ENCODE measurements at places on chromosomes 5 and 9.

DNA sequence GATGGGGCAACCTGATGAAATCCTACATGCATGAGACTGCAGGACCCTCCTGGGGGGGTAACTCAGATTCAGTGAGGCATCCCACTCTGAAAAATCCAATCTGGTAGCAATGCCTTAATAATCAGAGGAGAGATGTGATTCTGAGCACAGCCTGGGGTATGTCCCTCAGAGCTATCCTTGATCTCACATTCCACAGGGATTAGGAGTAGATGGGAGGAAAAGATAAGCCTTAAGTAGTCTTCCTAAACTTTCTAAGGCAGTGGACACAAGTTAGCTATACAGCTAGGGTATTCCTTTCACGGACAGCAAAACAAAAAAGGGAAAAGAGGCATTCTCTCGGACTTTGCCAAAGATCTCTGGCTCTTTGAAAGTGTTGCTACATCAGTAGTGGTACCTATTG lies 3.9 kb upstream of the SPATA9 start:
- DNase-seq, result no peak

GRCh38 chr5:24783596-24783995 lies 138.8 kb upstream of the CDH10 start:
- DNase-seq, result no peak

DNA sequence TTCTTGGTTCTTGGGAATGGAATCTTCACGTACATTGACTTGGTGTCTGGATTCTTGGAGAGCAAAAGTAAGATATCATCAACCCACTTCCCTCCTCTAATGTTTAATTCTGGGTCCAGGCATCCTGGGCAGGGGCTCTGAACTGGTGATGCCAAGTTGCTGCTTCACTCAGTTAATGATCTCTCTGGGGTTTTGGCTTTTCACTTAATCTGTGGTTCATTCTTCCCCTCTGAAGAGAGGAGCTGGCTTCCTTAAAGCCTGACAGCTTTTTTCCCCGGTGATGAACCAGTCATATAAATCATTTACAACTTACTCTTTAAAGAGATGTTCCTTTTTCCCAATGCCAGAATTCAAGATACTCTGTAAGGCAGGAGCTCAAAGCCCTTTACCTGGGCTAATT lies 65.9 kb downstream of the ARHGAP26 start:
- DNase-seq, result no peak

- peak; percentile 4 for DNase-seq
Observed at GRCh38 chr9:20753761-20754160, 69.7 kb downstream of the FOCAD start.

DNA sequence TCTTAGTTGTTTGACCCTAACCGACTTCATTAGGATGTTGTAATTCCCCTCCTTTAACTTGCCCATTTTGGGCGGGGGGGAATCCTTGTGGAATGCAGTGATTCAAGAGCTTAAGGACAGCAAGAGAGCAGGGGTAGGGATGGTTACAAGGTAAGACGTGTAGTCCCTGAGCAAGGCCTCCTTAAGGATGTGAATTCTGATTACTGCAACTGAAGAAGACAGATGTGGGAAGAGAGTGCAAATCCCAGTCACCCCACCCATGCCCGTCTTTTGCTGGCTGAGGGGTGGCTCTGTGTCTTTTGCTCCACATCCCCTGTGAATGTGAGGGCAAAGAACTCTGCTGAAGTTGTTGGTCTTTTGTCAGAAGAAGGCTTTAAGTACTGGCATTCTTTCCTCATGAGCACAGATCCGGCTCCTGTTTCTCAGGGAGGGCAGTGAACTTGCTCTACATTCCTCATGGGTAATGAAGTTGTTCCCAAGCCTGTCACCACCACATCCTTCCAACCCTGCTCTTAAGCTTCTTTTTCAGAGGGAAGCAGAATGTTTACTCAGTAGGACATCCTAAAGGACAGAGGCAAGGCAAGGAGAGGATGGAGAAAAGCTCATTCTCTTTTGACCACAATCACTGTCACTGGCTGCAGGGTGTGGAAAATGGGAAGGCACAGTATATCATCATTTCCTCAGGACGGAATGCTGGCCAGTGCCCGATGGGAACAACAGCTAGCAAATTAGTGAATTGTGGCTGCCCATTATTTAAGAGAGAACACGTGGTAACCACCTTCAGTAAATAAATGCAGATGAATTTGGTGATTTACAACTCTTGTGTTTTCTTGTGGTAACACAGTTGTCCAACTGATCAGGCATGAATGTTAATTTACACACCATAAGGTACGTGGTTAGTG lies 61.5 kb downstream of the RAI14 start:
- no peak for DNase-seq

GRCh38 chr5:78755822-78756429 lies 107.4 kb upstream of the LHFPL2 start:
- DNase-seq, result peak; percentile 56

- no peak for DNase-seq
Observed at GRCh38 chr5:178411083-178411482, 178.5 kb upstream of the PHYKPL start.

GRCh38 chr5:172370237-172370640 lies 84.1 kb downstream of the SH3PXD2B start:
- DNase-seq, result peak; percentile 44

- peak; percentile 48 for DNase-seq
Observed at GRCh38 chr9:125428060-125428901, 166.7 kb downstream of the GAPVD1 start.

DNA sequence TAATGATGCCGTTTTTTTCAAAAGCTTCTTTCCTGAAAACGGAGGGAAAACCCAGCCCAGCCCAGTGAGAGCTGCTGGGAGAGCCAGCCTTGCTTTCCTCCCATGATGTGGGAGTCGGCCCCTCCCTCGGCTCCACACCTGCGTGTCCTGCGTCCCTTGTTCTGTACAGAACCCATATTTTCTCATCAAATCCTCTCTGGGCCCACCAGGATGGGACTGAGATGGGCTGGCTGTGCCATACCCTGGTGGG lies 8.9 kb downstream of the FLT4 start:
- DNase-seq, result no peak

DNA sequence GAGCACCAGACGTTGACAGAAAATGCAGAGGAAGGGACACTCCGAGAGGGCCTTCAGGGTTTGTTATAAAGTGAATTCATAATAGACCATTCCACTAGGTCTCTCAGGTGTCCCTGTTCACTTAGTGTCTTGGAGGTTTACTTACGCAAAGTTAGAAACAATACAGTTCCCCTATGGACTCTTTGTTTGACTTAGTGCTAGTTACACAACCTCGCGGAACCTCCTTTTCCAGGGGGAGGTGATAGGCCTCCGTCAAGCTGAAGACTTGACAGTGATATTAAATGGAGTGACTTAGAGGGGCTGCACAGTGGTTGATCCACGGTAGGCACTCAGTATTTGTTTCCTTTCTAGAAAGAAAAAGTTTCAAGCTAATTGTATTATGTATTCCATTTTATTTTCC lies 1.3 kb downstream of the CCT5 start:
- no peak for DNase-seq

GRCh38 chr5:158477214-158477613 lies 618.3 kb upstream of the CLINT1 start:
- no peak for DNase-seq

Data from T47D (cell line).